ENCODE measurements at places on chromosomes 13 and 19.

DNA sequence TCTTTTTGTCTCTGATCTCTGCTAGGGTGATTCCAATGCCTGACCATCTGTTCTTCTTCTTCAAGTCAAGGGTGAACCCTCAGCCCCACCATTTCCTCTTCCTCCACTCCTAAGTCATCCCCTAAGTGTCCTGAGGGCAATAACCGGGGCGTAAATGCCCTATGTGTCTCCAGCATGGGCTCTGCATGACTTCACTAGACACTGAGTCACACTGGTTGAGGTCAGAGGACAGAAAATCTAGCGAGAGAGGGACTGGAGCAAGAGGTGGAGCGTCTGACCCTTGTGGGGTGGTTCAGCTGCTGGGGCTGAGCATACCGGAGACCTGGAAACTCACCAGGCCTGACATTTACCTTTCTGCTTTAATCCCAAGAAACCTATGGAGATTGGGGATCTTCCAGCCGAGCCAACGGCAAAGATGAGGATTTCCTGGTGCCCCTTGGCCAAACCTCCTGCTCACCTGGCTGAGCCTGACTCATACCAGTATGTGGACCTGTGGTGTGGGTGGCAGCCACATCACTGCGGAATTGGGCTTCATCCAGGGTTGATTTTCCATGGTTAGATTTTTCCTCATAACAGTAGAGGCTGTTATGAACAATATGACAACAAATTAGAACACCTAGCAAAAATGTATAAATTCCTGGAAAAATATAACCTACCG, 26.9 kb downstream of the SCGB2B2 start:
- no peak for DNase-seq

DNA sequence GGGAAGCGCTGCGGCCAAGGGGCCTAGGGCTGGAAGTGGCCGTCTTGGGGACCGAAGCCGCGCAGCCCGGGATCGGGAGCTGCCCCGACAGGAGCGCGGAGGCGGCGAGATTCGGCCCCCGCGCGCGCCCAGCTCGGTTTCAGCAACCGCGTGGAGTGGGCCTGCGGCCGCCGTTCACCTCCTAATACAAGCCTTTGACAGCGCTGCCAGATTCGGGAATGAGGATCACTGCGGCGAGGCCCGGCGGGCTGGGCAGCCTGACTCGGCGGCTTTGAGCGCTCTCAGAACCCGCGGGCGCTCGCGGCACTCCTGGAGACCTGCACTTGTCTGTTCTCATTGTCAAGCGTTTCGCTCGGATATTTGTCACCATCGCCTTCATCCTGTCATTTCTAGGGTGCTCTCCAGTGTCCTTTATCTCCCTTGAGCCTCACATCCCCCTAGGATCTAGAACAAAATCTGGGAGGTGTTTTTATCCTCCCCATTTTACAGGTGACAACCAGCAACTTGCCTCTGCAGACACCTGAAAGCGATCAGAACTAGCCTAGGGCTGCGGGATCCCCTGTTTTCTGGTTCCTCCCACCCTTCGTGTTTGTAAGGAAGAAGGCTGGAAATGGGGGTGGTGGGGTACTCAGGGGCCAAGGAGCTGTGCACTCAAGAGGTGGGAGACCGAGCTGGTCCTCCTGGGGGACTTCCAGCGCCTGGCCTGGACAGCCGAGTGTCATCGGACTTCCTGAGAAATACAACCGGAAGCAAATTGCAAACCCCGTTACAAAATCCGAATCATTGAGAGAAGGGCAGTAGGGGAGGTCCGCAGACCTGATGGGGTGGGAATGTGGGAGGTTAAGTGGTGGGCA, 1.5 kb upstream of the CDX2 start:
- DNase-seq, result no peak

DNA sequence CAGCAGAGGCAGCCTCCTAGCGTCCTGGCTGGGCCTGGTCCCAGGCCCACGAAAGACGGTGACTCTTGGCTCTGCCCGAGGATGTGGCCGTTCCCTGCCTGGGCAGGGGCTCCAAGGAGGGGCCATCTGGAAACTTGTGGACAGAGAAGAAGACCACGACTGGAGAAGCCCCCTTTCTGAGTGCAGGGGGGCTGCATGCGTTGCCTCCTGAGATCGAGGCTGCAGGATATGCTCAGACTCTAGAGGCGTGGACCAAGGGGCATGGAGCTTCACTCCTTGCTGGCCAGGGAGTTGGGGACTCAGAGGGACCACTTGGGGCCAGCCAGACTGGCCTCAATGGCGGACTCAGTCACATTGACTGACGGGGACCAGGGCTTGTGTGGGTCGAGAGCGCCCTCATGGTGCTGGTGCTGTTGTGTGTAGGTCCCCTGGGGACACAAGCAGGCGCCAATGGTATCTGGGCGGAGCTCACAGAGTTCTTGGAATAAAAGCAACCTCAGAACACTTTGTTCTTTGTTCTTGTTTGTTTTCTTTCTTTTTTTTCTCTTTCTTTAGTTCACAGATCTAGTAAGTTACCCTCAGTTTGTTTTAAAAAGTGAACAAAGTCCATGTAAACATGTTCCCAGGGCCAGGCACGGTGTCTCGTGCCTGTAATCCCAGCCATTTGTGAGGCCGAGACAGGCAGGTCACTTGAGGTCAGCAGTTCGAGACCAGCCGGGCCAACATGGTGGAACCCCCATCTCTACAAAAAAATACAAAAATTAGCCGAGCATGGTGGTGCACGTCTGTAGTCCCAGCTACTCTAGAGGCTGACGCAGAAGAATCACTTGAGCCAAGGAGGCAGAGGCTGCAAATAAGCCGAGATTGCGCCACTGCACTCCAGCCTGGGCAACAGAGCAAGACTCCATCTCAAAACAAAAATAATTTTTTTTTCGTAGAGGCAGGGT, 10.2 kb downstream of the ANGPTL4 start:
- no peak for DNase-seq

DNA sequence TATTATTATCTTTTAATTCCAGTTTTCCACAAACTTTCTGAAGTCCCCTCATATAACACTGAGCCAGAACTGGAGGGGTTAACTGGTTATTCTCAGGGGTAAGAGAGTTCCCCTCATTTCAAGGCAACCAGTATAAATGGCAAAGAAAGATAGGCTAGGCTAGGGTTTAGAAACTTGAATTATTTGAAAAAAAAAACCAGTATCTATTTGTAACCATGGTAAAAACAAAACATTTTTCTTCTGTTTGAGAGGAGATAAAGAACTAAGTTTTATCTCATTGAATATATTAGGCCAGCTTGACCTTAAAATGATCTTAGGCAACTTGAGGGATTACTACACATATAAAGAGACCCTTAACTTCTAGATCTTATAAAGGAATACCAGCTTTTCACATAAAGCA, 19.6 kb downstream of the SUPT20H start:
- no peak for DNase-seq

DNA sequence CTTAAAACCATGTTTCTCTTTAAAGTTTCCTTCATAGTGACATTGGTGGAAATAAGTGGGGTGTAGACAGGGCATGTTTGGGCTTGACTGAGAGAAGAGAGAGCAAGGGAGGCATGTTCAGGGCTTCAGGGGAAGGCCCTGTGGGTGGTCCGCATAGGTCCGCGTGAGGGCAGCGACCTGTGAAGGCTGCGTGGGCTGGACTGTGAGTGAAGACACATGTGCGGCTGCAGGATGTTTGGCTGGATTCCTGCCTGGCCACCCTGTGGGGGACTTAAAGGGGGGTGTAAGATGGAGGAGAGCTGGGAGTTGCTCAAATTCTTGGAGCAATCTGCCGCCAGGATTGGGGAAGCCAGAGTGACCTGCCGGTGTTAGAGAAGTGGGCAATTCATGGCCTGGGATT, 23.8 kb upstream of the KLF12 start:
- no peak for DNase-seq

DNA sequence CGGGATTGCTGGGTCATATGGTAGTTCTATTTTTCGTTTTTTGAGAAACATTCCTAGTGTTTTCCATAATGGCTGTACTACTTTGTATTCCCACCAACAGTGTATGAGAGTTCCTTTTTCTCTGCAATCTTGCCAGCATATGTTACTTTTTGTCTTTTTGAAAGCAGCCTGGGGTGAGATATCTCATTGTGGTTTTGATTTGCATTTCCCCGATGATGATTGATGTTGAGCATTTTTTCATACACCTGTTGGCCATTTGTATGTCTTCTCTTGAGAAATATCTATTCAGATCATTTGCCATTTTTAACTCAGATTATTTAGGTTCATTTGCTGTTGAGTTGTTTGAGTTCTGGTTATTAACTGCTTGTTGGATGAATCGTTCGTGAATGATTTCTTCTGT, 18.5 kb upstream of the ATP12A start:
- DNase-seq, result no peak

DNA sequence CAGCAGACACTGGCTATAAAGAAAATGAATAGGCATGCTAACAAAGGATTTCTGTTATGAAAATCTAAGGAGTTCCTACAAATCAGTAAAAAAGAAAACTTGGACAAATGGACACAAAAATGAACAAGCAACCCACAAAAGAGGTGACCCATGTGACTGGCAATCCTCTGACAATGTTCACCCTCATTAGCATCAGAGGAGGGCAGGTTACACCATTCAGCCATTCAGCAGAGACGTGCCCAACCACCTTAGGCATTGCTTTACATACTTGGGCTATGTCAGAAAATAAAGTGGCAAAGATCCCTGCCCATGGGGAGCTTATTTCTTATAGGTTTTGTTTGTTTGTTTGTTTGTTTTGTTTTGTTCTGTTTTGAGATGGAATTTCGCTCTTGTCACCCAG, 46.0 kb downstream of the TNFRSF19 start:
- DNase-seq, result no peak
